ENCODE measurements at places on chromosomes 2 and 18.

DNA sequence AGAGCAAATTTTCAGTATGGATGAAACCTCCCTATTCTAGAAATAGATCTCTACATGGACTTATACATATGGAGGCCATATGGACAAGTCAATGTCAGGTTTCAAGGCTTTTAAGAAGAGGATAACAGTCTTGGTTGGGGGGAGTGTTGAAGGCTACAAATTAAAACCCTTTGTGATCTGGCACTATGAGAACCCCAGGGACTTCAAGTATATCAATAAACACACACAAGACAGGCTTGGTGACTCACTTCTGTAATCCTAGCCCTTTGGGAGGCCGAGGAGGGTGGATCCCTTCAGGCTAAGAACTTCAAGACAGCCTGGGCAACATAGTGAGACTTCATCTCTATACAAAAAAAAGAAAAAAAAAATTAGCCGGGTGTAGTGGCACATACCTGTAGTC lies 127.2 kb upstream of the SP5 start:
- no peak for DNase-seq

DNA sequence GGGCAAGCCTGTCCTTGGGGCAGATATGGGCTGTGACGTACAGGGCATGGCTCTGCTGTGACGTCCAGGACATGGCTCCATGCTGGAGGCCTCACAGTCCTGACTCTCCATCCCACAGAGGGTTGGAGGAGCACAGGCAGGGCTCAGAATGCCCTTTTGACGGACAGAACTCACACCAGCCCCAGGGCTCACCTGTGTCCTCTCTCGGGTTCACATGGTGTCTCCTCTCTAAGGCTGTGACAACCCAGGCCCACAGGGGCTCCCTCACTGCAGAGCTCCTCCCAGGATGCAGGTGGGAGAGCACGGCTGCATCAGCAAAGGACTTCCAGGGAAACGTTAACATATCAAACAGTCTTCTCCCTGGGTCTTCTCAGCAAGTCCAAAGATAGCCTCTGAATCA lies 133.8 kb downstream of the EIPR1 start:
- no peak for DNase-seq

GRCh38 chr2:159279700-159280099 lies 6.8 kb downstream of the WDSUB1 start:
- no peak for DNase-seq

- DNase-seq = no peak
Measured at GRCh38 chr2:38581193-38582147, 21.3 kb downstream of the HNRNPLL start.

DNA sequence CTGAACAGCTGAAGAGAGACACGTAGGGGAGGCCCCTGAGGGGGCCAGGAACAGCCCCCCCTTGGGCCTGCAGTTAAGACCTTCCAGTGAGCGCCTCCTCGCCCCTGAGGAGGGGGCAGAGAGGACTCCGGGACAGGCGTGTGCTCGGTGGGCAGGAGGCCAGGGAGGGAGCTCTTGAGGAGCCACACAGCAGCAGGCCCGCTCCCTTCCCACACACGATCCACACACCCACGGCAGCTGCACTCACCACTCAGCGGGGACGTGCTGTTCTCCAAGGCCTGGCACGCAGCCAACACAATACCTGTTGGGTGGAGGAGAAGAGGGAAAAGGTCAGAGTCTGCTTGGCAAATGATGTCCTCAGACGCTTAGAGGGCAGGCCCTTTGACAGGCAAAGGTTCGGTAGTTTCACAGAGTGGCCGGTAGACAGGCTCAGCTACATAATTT lies 39.0 kb downstream of the TGFA start:
- DNase-seq = no peak

DNA sequence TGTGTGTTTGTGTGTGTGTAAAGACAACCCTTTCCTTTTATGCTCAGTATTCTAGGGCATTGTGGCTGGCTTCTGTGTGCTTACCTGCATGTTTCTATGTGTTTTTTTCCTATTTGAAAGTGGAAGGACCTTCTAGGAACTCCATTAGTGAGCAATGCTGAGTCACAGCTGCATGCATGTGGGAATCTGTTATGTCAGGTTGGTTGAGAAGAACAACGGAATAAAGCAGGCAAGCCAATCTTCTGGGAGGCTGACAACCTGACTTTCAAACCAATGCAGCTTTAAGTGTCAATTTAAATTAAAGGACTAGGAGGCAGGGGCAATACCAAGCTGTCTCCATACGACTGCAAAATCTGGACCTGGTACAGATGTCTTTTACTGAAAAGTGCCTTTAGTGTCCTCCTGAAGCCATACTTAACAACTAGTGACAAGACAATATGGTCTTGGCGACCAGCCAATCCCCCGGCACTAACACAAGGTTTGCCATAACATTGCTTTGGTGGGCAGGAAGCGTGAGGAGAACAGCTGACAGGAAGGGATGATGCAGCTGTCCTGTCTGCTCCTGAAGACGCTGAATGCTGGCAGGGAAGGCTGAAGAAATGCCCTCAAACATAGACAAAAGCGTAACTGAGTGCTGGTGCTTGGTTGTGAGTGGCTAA lies 514.7 kb upstream of the CDH7 start:
- DNase-seq = no peak

DNA sequence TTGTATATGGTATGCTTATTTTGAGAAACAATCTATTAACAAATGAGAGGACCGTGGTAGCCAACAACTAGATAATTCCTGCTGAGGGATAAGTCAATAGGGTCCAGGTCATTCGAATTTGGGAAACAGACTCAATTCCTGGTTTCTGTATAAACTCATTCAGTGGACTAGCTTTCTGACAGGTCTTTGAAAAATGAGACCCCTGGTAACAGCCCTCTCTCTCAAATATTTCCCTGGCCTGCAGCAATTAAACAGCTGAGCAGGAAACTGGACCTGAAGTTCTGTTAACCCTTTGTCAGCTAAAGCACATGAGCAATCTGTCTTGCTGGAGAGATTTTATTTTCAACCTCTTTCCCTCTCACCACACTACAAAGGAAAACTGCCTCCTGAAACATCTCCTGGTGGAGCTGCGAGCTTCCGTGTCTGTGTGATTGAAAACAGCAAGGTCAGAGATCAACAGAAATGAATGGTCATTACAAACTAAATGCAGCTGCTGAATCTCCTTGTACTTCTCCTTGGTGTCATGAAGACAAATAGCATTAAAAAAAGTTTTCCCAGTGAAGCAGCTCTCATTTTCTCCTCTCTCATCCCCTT lies 70.3 kb upstream of the CCDC85A start:
- no peak for DNase-seq

DNA sequence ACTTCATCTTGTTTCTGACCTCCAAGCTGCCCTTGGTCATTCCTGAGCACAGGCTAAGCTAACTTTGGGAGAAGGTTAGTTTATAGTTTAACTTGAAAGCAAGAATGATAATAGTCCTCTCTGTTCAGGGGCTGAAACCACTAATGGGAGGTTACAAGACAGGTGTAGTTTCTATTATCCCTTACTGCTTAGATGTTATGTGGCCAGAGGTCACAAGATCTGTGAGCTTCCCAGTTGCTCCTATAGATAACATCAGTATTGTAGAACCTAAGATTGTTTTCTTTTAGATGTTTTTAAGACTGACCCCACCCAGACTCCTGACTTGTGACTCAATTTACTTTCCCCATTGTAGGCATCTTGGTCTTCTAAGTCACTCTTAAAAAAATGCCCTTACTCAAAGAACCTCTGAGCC lies 94.8 kb upstream of the LPIN2 start:
- DNase-seq = no peak

GRCh38 chr2:175169191-175169590 lies 1.2 kb upstream of the ATF2 start:
- DNase-seq = no peak

- no peak for DNase-seq
Measured at GRCh38 chr2:209946539-209946938, 55.9 kb upstream of the RPE start.

- no peak for DNase-seq
Measured at GRCh38 chr2:18232731-18233438, 327.6 kb downstream of the RDH14 start.

DNA sequence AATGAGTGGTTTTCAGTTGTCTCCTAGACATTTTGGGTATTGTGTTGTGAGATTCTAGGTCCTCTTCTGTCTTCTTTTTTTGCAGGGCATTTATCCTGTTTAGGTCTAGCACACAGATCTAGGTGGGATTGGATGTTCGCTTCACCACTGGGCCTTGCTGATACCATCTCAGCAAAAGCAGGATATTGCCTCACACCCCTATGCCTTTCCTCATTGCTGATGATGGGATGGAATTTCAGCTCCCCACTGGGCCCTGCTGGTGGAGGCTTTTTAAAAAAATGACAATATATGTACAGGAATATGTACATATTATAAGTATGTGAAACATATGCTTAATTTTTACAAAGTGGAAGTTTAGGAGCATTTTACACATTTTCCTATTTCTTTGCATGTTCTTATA lies 5.4 kb upstream of the TOGARAM2 start:
- DNase-seq = no peak

DNA sequence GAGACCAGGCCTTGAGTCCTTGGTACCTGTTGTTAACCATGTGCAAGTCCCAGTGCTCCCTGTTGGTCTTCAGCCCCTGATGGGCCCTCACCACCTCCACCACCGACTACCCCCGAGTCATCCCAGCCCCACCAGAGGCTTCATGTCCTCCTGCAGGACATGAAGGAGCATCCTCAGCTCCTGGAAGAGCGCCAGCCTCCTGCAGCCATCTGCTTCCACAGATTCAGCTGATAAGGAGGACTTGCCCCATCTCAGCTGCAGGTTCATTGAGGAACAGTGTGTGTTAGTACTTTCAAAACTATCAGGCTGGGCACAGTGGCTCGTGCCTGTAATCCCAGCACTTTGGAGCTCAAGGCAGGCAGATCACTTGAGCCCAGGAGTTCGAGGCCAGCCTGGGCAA lies 151.9 kb downstream of the ATP9B start:
- no peak for DNase-seq

DNA sequence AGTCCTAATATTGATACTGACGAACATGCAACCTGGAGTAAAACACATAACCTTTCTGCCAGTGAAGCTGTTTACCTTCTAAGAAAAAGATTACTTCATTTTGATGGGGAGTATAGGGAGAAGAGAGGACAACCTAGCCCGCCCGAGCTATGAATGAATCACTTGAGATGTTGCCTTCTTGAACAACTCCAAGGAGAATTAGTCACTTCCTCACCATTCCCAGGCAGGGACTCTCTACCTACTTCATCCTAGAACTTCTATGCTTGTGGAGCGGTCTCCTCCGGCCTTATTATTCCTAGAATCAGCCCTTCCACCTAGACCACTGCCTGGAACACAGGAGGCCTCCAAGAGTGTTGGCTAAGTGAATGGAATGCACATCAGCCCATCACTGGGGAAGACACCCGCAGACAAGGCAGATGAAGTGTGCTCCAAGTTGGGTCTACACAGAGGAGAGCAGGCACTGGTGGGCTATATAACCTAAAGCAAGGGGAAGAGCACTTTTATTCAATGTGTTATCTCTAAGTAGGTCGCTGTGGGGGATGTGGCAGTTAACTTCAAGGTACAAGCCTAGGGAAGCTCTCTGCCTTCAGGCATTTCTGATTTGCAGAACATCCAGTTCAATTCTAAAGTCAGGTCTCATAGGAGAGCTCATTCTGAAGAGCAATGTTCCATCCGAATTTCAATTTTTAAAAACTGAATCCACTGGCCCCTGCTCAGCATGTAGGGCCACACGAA lies 57.4 kb downstream of the STK39 start:
- no peak for DNase-seq

GRCh38 chr18:12726331-12726730 lies 23.5 kb downstream of the PSMG2 start:
- DNase-seq = no peak

DNA sequence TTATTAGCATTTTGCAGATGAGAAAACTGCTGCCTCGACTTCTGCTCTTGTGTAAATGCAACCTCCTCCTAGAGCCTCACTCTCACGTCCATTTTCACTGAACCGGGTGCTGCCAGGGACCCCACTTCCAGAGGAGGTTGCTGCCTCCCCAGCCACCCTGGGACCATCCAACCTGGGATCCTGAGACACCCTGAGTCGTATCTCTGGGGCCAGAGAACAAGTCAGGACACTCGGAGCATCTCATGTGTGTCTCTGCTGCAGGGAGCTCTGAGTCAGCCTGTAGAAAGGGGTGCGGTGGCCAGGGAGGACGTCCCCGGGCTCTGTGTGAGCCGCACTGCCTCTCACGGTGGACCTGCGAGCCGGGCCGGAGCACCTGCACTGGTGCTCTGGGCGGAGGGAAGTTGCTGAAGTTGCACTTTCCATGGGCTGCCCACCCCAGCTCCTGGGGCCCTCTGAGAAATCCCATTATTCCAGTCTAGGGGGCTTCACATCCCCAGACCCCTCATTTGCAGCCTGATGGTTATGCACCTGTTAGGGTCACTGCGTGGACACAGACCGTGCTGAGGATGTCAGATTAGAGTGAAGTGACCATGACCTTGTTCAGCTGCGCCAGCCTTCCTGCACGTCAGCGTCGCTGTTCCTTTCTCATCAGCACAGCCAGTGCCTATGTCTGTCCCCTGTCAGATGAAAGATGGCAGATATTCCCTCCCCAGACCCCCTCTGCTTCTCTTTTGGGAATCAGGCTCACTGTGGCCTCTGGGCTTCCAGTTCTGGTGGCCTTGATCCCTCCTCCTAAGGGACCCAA lies 230.4 kb downstream of the KLHL29 start:
- no peak for DNase-seq

GRCh38 chr2:47272905-47273758 lies 118.0 kb upstream of the STPG4 start:
- no peak for DNase-seq

GRCh38 chr18:38868757-38869156 lies 1303.2 kb upstream of the CELF4 start:
- DNase-seq = no peak
